ENCODE measurements at places on chromosomes 12 and 14. TPM values are rescaled to one million over a fixed set of nuclear protein-coding genes. Genes with fewer than 3 reads are reported as not detected.

- peak; percentile 30 for DNase-seq
These were observed 94.7 kb upstream of the GSC start for GRCh38 chr14:94864387-94865195.

DNA sequence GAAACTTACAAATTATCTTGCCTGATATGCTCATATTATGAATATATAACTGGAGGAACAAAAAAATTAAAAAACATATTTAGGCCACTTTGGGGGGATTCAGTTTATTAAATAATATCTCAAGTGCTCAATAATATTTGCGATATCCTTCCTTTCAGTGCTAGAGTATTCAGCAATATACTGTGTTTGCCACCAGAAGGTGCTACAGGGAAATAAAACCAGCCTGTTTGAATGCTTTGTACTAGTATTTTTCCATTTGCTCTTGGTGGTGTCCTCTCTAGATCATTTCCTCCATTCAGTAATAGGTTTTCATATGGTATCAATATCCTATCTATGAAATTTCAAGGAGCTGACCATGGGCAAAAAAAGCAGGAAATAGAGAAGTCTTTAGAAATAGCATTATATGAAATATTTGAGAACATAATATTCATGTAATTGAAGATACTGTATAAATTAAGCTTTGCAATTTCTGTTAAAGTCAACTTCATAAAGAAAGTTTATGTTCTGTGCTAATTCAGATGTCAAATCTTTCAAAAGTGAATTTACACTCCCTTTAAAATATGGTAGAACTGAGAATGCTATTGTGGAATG, 106.2 kb upstream of the NAV3 start:
- DNase-seq: peak; percentile 75

GRCh38 chr12:54624315-54625279, 10.1 kb downstream of the LACRT start:
- DNase-seq: no peak

- DNase-seq: peak; percentile 38
These were observed at the start of gene PPP1R36 for GRCh38 chr14:64549791-64550620. TSS of gene PPP1R36 (plus strand) at chr14:64549961. CDS start at chr14:64549998, 37 bp downstream.

The OR6C74 gene
- polyA plus RNA-seq: not detected

Measured in muscle of leg (tissue), 16 donors.